ENCODE measurements at places on chromosomes 2 and 18.
A peak's percentile ranks its signal among the peaks of the same experiment; 100 is the strongest.

DNA sequence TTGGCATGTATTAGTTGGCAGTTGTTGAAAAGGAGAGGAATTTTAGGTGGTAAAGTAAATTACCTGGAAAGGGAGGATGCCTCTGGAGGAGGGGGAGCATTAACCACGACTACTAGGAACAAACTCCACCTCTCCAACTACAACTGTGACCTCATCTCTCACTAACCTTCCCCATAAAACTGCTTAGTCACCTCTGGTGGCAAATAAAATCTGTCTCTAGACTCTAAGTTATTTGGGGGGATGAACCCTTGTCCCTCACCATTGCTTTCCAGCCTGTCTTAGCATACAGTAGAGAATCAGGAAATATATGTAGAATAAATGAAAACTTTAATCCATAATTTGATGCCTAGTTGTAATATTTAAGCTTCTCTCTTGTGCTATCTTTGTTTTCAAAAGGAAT lies 27.6 kb upstream of the MYO1B start:
- DNase-seq = no peak
- no peaks in the 10 kb centered on the region for H3K36me3 ChIP-seq

DNA sequence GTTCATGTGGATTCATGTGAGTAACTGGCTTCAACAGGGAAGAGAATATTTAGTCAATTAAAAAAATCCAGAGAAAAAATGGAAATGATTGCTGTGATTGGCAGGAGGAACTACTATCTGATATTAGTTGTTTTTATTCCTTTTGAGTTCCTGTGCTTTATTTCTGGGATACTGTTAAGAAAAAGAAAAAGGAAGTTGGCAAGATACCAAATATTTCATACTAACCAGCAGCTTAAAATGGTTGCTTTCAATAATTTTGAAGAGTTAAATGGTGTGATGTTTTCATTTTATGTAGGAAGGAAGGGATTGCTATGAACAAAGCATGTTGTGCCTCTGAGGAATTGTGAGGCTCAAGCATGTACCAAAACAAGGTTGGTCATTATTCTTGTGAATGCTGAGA lies 8.1 kb upstream of the MTX2 start:
- no peaks in the 10 kb centered on the region for H3K27me3 ChIP-seq
- DNase-seq = no peak
- no peaks in the 10 kb centered on the region for H3K4me1 ChIP-seq
- H3K4me3 ChIP-seq = no peak overlapping the region

GRCh38 chr2:177460973-177461585 lies 68.5 kb downstream of the AGPS start:
- H3K27me3 ChIP-seq = no peaks in the 10 kb centered on the region
- H3K4me1 ChIP-seq = no peaks in the 10 kb centered on the region
- no peak overlapping the region for H3K27ac ChIP-seq
- peaks cover 44% of the 10 kb centered on the region for H3K36me3 ChIP-seq
- H3K4me3 ChIP-seq = no peak overlapping the region

DNA sequence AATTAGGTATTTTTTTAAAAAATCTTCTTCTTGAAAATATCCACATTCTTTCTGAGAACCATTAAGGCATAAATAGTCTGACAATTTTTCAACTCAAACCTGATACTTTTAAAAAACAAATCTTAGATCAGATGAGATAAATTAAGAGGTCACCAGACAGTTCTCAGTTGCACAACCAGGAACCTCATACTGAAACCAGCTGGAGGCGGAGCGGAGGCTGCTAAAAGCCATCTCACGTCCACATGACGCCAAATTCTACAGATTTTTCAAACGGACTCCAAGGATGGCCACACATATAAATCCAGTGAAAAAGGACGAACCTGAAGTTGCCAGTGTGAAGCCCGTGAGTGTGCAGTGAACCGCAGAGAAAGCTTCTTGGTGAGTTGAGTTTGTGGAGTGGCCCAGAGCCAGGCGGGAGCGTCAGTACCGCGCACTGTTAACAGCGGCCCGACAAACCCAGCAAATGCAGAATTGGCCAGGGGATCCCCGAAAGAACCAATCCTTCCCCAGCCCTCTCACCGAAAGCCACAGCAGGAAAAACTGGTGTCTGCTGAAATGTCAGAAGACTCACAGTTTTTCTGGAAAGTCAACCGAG lies 53.1 kb upstream of the BBS5 start:
- no peak overlapping the region for H3K27ac ChIP-seq
- no peak for DNase-seq
- H3K27me3 ChIP-seq = peaks cover 1% of the 10 kb centered on the region

GRCh38 chr2:131517106-131517831 lies 10.4 kb upstream of the CCDC74A start:
- H3K4me1 ChIP-seq = peaks cover 5% of the 10 kb centered on the region
- no peak overlapping the region for H3K4me3 ChIP-seq
- no peak for DNase-seq
- H3K36me3 ChIP-seq = peaks cover 20% of the 10 kb centered on the region

DNA sequence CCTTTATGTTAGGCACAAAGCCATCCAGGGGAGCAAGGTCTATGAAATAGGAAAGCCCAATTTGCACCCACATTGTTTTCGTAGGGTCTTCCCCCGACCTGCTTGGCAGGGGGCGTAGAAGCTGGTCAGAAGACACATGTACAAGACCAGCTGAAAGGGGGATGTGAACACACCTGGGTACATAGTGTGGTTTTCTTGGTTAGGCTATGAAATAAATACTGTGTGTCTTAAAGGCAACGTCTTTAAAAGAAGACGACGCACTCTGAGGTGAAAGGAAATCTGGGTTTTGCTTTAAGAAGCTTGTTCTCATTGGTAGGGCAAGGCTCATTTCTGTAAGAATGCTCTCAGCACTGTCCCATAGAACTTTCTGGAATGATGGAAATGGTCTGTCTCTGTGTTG lies 60.0 kb upstream of the KLF7 start:
- peaks cover 59% of the 10 kb centered on the region for H3K4me1 ChIP-seq
- no peaks in the 10 kb centered on the region for H3K36me3 ChIP-seq
- no peaks in the 10 kb centered on the region for H3K27me3 ChIP-seq
- no peak for DNase-seq
- peak overlapping the region; percentile 62 for H3K27ac ChIP-seq
- no peak overlapping the region for H3K4me3 ChIP-seq

DNA sequence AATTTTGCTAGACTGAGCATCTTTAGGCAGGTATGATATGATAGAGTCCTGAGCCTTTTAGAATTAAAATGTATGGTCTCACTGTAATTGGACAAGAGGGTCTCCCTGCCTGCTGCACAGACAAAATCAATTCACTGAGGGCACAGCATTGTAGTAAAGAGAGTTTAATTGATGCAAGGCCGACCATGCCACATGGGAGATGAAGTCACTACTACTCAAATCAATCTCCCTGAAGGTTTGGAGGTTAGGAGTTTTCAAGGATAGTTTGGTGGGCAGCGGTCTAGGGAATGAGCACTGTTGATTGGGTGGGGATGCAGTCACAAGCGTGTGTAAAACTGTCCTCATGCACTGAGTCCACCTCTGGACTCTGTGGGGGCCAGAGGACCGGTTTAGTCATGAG lies 26.1 kb downstream of the SERPINB7 start:
- no peak for DNase-seq
- H3K36me3 ChIP-seq = no peaks in the 10 kb centered on the region
- no peaks in the 10 kb centered on the region for H3K27me3 ChIP-seq
- H3K4me3 ChIP-seq = no peak overlapping the region
- no peaks in the 10 kb centered on the region for H3K4me1 ChIP-seq
- no peak overlapping the region for H3K27ac ChIP-seq

- H3K27me3 ChIP-seq = no peaks in the 10 kb centered on the region
- H3K4me1 ChIP-seq = peaks cover 3% of the 10 kb centered on the region
- DNase-seq = no peak
- no peaks in the 10 kb centered on the region for H3K36me3 ChIP-seq
- H3K4me3 ChIP-seq = no peak overlapping the region
These were observed 225.4 kb upstream of the SIX3 start for GRCh38 chr2:44716131-44716530.

- DNase-seq = no peak
- H3K27ac ChIP-seq = no peak overlapping the region
- no peaks in the 10 kb centered on the region for H3K4me1 ChIP-seq
- peaks cover 54% of the 10 kb centered on the region for H3K27me3 ChIP-seq
- no peak overlapping the region for H3K4me3 ChIP-seq
These were observed 229.1 kb upstream of the SLC14A2 start for GRCh38 chr18:45386041-45386655.

GRCh38 chr18:59957957-59958356 lies 58.2 kb downstream of the PMAIP1 start:
- peak; percentile 41 for DNase-seq
- H3K27me3 ChIP-seq = no peaks in the 10 kb centered on the region
- no peaks in the 10 kb centered on the region for H3K36me3 ChIP-seq
- no peak overlapping the region for H3K27ac ChIP-seq
- peaks cover 5% of the 10 kb centered on the region for H3K4me1 ChIP-seq
- no peak overlapping the region for H3K4me3 ChIP-seq

- H3K27me3 ChIP-seq = no peaks in the 10 kb centered on the region
- no peaks in the 10 kb centered on the region for H3K36me3 ChIP-seq
- DNase-seq = no peak
- no peaks in the 10 kb centered on the region for H3K4me1 ChIP-seq
These were observed 225.2 kb upstream of the SPOPL start for GRCh38 chr2:138276339-138276738.

- no peak overlapping the region for H3K4me3 ChIP-seq
- H3K4me1 ChIP-seq = no peaks in the 10 kb centered on the region
These were observed 53.5 kb upstream of the SMAD2 start for GRCh38 chr18:47983946-47984345.

- H3K4me3 ChIP-seq = no peak overlapping the region
- no peaks in the 10 kb centered on the region for H3K27me3 ChIP-seq
- no peaks in the 10 kb centered on the region for H3K36me3 ChIP-seq
- no peaks in the 10 kb centered on the region for H3K4me1 ChIP-seq
- DNase-seq = no peak
- no peak overlapping the region for H3K27ac ChIP-seq
These were observed 2.1 kb downstream of the PROM2 start for GRCh38 chr2:95276244-95276887.

DNA sequence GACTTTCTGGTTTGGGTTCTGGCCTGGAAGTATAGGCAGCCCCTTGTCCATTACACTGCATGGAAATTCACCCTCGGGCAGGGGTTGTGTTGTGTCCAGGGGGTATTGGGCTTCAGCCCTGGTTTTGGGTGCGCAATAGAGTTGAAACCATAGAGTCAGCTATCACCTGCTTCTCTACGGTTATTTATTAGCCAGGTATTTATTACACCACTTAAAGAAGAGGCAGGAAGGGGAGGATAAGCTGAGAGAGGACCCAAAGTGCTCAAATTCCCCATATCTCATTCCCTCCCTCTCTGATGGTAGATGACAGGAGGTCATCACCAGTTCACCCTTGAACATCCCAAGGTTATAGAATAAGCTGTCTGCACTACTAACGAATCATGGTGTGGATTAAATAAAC lies 133.4 kb downstream of the HRH4 start:
- no peak overlapping the region for H3K27ac ChIP-seq
- no peaks in the 10 kb centered on the region for H3K36me3 ChIP-seq
- no peak overlapping the region for H3K4me3 ChIP-seq
- H3K4me1 ChIP-seq = no peaks in the 10 kb centered on the region
- peaks cover 22% of the 10 kb centered on the region for H3K27me3 ChIP-seq
- DNase-seq = no peak

DNA sequence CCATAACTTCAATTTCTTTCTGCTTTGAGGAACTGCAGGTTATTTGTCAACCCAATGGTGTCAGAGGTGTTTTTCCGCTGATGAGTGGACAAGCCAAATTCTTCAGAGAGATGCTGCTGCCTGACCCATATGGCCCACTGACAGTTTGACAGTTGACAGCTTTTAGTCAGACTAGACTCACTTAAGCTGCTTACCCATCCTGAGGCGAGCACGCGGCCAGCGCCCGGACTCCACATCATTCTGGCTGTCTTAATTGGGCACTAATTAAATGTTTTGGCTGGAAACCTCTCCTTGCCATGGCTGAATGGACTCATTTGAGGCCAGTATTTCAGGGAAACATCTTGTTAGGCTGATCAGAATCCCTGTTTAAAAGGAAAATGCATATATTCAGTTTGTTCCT lies 316.1 kb upstream of the FANCL start:
- no peak for DNase-seq
- H3K27me3 ChIP-seq = no peaks in the 10 kb centered on the region
- no peaks in the 10 kb centered on the region for H3K4me1 ChIP-seq
- no peak overlapping the region for H3K27ac ChIP-seq

- H3K27me3 ChIP-seq = no peaks in the 10 kb centered on the region
- no peak for DNase-seq
- H3K4me3 ChIP-seq = no peak overlapping the region
- no peaks in the 10 kb centered on the region for H3K36me3 ChIP-seq
- no peaks in the 10 kb centered on the region for H3K4me1 ChIP-seq
These were observed 260.7 kb upstream of the STON1 start for GRCh38 chr2:48269117-48269822.

DNA sequence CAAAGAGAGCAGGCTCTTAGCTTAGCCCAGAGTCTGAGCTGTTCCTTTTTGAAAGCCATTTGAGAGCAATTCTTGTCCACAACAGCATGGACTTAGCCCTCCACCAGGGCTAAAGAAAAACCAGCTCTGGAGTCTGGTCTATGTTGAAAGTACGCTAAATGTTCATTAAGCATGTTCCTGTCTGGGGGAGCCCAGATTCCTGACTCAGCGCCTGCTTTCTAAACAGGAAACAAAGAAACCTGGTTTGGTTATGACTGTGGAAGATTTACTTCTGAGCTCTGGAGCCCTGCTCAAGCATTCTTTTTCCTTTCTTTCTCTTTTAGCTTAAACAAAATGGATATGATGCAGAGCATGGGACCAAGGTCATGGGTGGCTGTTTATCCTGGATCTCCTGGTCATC lies 279.8 kb downstream of the RBM43 start:
- H3K36me3 ChIP-seq = no peaks in the 10 kb centered on the region
- no peaks in the 10 kb centered on the region for H3K27me3 ChIP-seq
- H3K27ac ChIP-seq = no peak overlapping the region
- no peaks in the 10 kb centered on the region for H3K4me1 ChIP-seq
- no peak overlapping the region for H3K4me3 ChIP-seq
- no peak for DNase-seq

- DNase-seq = no peak
These were observed 21.8 kb downstream of the SPTBN1 start for GRCh38 chr2:54477896-54478295.

- no peaks in the 10 kb centered on the region for H3K4me1 ChIP-seq
- H3K27ac ChIP-seq = no peak overlapping the region
These were observed 184.0 kb downstream of the SEPTIN10 start for GRCh38 chr2:109429567-109430328.

- no peak for DNase-seq
- no peak overlapping the region for H3K4me3 ChIP-seq
- H3K4me1 ChIP-seq = peaks cover 9% of the 10 kb centered on the region
- no peaks in the 10 kb centered on the region for H3K27me3 ChIP-seq
- H3K27ac ChIP-seq = no peak overlapping the region
These were observed 108.4 kb downstream of the COPS8 start for GRCh38 chr2:237194081-237194480.

- H3K4me3 ChIP-seq = no peak overlapping the region
- no peaks in the 10 kb centered on the region for H3K36me3 ChIP-seq
- DNase-seq = no peak
- H3K27me3 ChIP-seq = no peaks in the 10 kb centered on the region
These were observed 141.9 kb upstream of the REV1 start for GRCh38 chr2:99631700-99632099.

GRCh38 chr2:192148620-192149321 lies 46.0 kb downstream of the TMEFF2 start:
- H3K36me3 ChIP-seq = no peaks in the 10 kb centered on the region
- no peak overlapping the region for H3K4me3 ChIP-seq
- H3K4me1 ChIP-seq = peaks cover 31% of the 10 kb centered on the region

- no peak overlapping the region for H3K4me3 ChIP-seq
- no peaks in the 10 kb centered on the region for H3K36me3 ChIP-seq
- H3K4me1 ChIP-seq = no peaks in the 10 kb centered on the region
- no peaks in the 10 kb centered on the region for H3K27me3 ChIP-seq
These were observed 8.6 kb upstream of the RPL37A start for GRCh38 chr2:216490061-216490460.

- H3K27ac ChIP-seq = no peak overlapping the region
- no peaks in the 10 kb centered on the region for H3K4me1 ChIP-seq
- no peaks in the 10 kb centered on the region for H3K27me3 ChIP-seq
- DNase-seq = no peak
These were observed 1537.7 kb downstream of the LRP1B start for GRCh38 chr2:140593132-140593531.

All from left ventricle myocardium inferior (tissue), 1 donor.